ENCODE measurements at places on chromosomes 1 and 21.

- DNase-seq = no peak
Measured at GRCh38 chr1:168972225-168972624, 134.3 kb upstream of the ATP1B1 start.

DNA sequence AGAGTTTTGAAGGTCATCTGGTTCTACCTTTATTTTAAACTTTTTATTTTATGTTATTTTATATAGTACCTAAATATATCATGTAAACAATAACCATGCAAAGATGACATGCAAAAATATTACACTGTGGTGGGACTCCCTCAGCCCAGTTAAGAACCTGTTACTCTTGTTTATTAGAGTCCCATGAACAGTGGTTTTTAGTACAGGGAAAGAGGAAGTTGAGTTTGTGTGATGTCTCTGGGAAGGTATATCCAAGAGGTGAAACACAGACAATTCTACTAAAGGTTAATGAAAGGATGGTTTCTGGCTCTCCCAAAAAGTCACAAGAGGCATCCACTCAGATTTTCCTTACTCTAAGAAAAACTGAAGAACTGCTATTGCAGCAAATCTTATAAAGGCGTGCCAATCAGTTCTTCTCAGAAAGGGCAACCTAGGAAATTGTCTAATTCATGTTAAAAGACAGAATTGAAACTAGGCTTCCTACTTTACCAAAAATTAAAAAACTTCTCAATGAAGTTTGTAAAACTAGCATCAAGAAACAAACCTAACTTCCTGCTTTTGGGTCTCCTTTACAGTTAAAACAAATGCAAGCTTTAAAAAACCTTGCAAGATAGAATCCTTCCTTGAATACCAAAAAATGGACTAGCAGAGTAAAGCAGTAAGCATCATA lies 19.9 kb downstream of the GFI1 start:
- DNase-seq = no peak

GRCh38 chr21:34615487-34615814 lies 538 bp upstream of the RCAN1 start:
- DNase-seq = no peak

DNA sequence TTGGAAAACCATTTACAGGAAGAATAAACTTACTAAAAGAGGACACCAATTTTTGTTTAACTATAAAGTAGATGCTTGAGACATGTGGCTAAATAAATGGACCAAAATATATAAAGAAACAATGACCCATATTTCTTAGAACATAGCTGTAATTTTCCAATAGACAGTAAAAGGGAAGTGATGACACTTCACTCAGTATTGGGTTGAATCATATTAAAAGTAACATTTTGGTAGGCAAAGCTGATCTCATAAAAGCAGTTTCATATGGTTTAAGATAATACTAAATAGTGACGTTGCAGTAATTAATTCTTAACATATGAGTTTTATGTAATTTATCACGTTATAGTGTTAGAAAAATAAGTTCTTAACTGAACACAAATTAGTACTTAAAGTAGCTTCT lies 308.9 kb upstream of the RUNX1 start:
- DNase-seq = no peak

DNA sequence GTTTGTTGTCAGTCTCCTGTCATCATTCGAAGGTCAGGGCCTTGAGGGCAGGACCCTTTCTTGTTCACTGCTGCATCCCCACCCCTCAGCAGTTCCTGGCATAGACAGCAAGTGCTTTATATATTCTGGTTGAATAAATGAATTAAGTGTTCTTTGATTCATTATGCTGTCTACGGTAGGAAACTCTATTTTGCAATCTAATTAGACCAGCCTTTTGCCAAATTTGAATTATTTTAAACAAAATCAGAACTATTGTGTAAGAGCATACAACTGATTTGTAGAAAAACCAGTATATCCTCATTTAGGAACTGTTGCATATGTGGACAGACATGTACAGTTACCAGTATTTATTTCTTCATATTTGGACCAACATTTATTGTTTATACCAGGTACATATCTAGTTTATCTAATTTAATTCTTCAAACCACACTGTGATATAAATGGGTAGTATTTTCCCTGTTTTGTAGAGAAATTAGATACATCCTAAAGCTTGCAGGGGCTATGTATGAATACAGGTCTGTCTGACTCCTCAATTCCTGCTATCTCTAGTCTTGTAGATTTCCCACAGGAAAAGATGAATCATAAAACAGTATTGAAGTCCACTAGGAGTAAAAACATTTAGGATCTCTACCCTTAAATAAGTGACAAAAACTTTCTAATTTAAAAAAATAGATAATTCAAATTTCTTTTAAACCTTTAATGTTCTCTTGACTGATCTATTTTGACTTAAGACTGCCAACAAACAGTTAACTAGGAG lies 10.4 kb downstream of the MGST3 start:
- DNase-seq = no peak

DNA sequence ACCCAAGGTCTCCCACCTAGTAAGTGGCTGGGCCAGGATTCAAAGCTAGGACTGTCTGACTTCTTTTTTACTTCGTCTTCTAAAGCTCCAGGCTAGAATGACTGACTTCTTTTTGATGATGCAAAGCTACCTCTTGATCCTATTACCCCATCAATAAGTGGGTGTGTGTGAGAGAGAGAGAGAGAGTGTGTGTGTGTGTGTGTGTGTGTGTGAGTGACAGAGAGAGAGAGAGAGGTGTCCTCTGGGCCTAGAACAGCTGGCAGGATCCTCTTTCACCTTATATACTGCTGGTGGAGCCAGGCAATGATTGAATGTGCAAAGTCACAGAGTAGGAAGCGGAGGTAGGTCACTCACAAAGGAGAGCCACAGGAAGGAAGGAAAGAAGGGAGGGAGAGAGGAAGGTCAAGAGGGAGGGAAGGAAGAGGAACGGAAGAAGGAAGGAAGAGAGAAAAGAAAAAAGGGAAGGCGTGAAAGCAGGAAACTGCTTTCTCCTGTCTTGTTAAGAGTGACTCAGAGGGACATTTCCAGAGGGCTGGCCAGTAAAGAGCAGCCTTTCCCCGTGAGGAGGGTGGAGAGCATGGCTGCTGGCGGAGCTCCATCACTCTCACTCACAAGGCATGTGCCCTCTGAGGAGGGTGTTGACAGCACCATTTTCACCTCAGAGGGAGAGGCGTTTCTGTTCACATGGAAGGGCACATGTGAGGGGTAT lies 68.9 kb downstream of the CDC7 start:
- no peak for DNase-seq

DNA sequence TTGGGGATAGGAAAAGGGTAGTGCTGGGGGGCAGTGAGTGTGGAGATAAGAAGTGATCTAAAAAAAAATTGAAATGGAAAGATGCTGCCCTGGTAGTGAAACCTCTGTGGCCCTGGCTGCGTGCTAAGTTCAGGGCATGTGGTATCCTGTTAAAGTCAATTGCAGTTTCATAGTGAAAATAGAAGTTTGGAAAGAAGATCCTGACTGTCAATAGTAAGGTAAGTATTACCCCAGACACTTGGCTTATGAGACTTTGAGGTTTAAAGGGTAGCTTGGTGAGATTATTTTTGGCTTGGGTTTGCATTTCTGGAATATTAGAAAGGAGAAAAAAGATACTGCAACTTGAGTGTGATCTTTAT lies 6.8 kb downstream of the ARID1A start:
- DNase-seq = no peak

DNA sequence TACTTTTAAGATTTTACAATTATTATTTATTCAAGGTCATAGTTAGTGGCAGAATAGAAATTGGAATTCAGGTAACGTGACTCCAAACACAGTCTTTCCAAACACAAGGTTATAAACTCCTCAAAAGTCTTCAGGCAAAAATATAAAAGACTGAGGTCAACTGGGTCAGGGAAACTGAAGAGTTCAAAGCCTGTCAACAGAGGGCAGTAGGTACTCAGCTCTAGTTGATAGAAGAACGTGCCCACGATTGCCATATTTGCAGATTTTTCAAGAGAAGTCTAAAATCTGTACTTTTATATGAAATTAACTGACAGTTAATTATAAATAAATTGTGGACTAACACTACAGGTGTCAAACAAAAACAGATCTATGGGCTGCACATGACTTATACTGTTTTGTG lies 135.0 kb downstream of the LHX4 start:
- DNase-seq = no peak

DNA sequence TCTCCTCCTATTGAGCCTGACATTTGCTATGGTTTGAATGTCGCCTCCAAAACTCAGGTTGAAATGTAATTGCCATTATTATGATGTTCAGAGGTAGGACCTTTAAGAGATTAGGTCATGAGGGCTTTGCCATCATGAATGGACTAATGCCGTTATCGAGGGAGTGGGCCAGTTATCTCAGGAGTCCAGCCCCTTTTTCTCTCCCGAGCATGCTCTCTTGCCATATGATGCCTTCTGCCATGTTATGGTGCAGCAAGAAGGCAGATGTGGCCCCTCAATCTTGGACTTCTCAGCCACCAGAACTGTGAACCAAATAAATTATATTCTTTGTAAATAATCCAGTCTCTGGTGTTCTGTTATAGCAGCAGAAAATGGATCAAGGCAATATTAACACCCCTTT lies 323.5 kb downstream of the RRAGC start:
- DNase-seq = no peak

DNA sequence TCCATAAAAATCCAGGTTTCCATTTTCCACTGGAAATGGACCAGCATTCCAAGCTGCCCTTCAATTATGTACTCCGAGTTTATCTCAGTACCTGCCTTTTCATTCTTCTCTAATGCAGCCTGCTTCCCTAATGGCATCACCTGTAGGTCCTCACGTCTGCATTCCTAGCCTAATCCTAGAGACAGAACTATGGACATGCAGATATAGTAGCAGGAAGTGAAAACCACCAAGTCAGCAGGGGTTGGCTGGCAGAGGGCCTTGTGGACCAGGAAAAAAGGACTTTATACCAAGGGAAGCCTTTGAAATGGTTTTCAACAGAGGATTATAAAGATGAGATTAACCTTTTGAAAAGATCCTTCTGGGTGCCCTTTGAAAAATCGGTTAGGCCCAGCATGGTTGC lies 135.7 kb upstream of the L1TD1 start:
- no peak for DNase-seq

- no peak for DNase-seq
Measured at GRCh38 chr1:31704271-31705079, 658 bp upstream of the COL16A1 start.

GRCh38 chr1:84450910-84451309 lies 28.2 kb upstream of the RPF1 start:
- no peak for DNase-seq

DNA sequence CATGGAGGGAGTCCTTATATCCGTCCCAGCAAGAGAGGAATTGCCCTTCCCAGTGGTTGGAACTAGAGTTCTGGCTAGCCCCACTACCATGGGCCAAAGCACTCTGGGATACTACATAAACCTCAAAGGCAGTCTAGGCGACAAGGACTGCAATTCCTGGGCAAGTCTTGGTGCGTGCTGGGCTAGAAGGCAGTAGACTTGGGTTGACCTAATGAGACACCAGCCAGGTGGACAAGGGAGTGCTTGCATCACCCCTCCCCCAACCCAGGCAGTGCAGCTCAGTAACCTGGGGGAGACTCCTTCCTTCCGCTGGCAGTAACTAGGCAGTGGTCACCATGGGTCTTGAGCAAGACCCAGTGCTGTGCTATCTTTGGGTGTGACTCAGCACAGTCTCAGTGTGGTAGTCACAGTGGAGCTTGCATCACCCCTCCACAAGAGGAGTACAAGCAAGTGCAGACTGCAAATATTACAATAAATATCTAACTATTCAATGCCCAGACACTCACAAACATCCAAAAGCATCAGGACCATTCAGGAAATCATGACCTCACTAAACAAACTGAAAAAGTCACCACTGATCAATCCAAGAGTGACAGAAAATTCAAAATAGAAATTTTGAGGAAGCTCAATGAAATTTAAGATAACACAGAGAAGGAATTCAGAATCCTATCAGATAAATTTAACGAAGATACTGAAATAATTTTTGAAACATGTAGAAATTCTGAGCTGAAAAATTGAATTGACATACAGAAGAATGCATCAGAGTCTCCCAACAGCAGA lies 84.7 kb upstream of the LYPLAL1 start:
- no peak for DNase-seq

- DNase-seq = no peak
Measured at GRCh38 chr1:62271948-62272728, 47.1 kb downstream of the KANK4 start.

GRCh38 chr1:186828611-186829454 lies at the start of gene PLA2G4A:
Gene PLA2G4A, plus strand, starts transcription at chr1:186828949. Its CDS starts 25,406 bp downstream, at chr1:186854355.
- DNase-seq = no peak

DNA sequence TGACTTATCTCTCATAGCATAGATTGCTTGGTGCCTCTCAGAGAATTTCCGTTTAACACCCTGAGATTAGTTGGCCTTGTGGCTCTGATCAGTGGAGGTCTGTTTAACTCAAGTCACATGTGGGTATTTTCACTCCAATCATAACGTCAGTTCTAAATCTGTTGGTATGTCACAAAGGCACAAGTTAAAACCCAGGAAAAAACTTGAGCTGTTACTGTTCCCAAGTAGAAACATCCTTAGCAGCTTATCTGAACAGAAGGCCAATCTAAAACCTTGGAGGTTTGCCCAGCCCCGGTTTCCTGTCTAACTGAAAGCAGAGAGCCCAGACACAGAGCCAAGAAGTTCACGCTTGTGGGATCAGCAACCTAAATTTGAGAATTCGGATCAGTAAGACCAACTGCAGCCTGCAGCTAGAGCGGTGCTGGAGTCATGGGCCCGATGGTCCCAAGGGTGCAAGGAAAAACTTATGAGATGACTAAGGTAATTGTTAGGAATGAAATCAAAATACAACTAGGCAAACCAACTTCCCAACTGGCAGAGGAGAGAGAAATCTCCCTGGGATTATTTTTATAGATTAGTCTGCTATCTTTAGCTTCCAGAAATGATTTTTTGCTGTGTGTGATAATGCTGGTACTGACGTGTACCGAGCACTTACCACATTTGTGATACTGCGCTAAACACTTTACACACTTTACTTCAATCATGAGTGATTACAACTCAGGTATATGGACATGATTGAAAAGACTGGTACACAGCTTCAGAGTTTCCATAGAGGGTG lies 90.2 kb upstream of the C1orf21 start:
- peak; percentile 92 for DNase-seq

DNA sequence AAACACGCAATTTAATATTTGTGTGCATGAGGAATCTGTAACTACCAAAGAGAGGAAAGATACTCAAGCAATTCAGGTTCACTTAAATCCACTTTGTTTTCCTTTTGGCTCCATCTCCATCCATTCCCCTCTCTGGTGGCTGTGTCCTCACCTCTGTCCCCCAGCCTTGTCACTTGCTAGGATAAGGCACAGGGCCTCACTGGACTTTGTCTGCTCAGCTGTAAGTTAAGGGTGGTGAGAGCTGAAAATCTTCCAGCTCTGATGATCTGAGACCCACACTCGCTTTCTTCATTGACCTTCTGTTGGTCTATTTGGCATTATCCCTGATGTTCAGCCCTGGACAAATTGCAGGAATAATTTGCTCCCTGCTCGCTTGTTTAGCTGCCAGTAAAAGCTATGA lies 56.5 kb downstream of the RHOU start:
- no peak for DNase-seq

GRCh38 chr1:208083016-208083714 lies 161.0 kb downstream of the PLXNA2 start:
- no peak for DNase-seq

All from NCI-H2171 treated with DMSO at 0.1 percent for 48 hours (cell line).